ENCODE measurements at places on chromosomes 5 and 9.

DNA sequence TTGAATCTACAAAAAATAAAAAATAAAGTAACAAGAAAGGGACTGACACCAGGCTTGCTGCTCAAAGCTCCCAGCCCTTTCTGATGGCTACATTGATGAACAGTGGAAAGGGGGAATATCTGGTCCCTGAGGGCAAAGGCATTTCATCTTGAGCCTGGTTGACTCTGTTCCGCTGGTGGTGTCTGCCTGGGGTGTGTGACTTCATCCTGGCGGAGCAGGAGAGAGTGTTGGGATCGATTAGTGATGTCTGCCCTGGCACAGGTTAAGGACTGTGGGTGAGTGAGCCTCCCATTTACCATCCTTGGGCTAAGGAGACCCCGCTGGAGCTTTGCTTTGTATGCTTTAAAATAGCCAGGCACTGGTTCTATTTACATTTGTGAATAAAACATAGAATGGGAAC, 56.9 kb upstream of the ASS1 start:
- DNase-seq, result peak; percentile 45

DNA sequence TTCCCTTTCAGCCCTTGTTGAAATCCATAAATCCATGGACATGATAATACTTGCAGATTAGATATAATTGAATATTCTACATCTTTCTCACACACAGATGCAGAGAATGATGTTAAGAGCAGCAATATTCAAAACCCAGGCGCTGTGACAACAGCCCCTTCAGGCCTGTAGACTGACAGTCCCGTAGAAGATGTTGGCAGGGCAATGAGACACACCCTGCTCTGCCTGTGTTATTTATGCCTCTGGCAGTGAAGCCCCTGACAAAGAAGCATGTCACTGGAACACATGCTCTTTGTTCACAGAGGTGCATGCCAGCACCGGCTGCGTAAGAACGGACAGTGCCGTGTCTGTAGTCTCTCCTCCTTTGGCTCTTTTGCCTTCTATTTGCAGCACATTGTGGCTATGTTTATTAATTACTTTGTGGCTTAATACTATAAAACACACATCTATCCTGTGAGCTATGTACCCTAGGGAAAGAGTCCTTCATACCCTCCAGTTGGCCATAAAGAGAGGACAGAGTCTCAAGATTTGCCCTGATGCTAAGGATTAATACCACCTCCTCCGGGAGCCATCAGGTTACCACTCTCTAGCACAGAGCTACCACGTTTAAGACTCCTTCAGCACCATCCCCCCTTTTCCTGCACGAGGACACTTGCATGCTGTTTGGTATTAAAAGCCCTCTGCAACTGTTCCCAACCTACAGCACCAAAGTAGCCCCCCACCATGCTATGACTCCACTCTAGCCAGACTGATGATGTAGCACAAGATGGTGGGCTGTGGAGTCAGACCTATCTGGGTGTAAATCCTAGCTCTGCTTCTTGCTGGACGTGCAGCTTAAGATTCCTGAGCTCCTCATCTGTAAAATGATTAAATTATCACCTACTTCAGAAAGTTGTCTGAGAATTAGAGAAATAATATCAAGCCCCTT, 2.0 kb upstream of the ANP32B start:
- no peak for DNase-seq

DNA sequence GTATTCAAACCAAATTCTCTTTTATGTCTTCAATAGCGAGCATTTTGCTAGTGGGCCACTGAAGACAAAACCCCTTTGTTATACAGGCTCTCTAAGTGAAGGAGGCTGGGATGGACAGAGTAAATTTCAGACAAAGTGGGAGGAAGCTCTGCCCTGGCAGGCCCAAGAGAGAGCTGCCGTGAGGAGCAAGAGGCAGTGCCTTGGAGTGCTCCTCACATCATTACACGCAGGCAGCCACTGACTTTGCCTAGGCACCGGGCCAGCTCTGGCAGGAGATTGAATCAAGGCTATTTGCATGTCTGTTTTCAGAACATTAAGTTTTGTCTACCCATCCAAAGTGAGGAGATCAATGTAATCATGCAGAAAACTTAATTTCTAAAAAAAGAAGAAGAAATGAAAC, 167.7 kb downstream of the CCDC192 start:
- peak; percentile 61 for DNase-seq

GRCh38 chr5:76319673-76320072, 83.4 kb upstream of the IQGAP2 start:
- no peak for DNase-seq

GRCh38 chr5:80033513-80033912, 1.6 kb upstream of the THBS4 start:
- DNase-seq, result no peak

GRCh38 chr9:108776920-108777639, 78.7 kb downstream of the ACTL7B start:
- no peak for DNase-seq

DNA sequence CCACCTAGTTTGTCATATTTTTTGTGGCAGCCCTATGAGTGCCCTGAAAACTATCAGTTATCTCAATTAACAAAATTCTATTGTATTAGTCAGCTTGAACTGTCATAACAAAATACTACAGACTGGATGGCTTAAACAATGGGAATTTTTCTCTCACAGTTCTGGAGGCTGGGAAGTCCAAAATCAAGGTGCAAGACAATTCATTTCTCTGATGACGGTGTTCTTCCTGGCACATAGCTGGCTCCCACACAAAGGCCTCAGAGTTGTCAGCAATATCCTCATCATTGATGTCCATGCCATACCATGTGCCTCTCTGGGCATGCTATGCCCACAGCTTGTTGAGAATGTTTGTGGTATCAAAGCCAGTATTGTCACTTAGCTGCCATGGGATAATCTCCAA, 691.9 kb downstream of the NR2F1-AS1 start:
- no peak for DNase-seq

GRCh38 chr5:135398160-135398854, 724 bp downstream of the MACROH2A1 start:
- DNase-seq, result peak; percentile 71

Data from T47D (cell line).